ENCODE measurements at places on chromosomes 4 and X.

- DNase-seq: no peak
Observed at GRCh38 chrX:72095370-72095769, 36.3 kb downstream of the RTL5 start.

DNA sequence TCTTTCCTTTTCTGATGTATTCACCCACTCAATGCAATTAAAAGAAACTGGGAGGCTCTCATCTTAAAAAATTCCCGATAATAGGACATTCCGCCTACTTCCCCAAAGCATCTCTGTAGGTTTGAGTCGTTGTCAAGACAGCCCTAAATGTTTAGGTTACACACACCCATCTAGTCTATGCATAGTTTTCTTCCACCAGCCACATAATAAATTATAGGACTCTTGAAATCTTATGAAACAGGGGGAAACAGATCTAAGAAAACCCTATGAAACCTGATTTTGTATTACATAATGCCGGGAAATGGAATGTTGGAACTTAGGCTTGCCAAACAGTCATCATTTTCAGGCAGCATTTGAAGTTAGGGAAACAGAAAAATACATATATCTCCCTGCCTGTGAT lies 150.0 kb downstream of the PRKX start:
- no peak for DNase-seq

- DNase-seq: no peak
Observed at GRCh38 chr4:39486221-39486804, 27.5 kb downstream of the LIAS start.

GRCh38 chr4:8775751-8776355 lies 95.8 kb downstream of the HMX1 start:
- DNase-seq: no peak

GRCh38 chrX:55056820-55057674 lies 17.8 kb upstream of the PAGE2B start:
- DNase-seq: no peak

Measured in stimulated activated CD8-positive, alpha-beta memory T cell treated with anti-CD3 and anti-CD28 coated beads, Interleukin-7, amount 100 ng/mL, for 24 hours (primary cell).